ENCODE measurements at places on chromosomes 13 and 19.
A peak's percentile ranks its signal among the peaks of the same experiment; 100 is the strongest.

GRCh38 chr19:2460245-2460644 is 3.5 kb upstream of the LMNB2 start:
- no peak for DNase-seq

DNA sequence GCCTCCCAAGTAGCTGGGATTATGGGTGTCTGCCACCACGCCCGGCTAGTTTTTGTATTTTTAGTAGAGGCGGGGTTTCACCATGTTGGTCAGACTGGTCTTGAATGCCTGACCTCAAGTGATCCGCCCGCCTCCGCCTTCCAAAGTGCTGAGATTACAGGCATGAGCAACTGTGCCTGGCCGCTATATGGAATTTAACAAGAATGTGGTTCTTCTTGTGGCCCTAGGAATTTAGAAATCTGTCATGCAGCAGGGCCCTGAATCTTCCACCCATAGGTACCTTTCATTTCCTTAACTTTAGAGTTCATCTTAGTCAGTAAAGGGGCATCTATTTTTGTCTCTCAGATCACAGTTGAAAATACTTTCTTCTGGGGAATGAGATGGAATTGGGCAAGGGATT is 25.6 kb upstream of the NDFIP2 start:
- no peak for DNase-seq

- peak; percentile 49 for DNase-seq
Measured at GRCh38 chr13:49062297-49062896, 86.7 kb downstream of the FNDC3A start.

- peak; percentile 84 for DNase-seq
Measured at GRCh38 chr13:102586615-102587014, 10.2 kb upstream of the TPP2 start.

GRCh38 chr13:25821776-25822175 is 230.0 kb downstream of the SHISA2 start:
- DNase-seq: no peak
